ENCODE measurements at places on chromosomes 16 and 17. TPM values are rescaled to one million over a fixed set of nuclear protein-coding genes. Genes with fewer than 3 reads are reported as not detected.

The RAB26 gene
- 15.7 TPM for total RNA-seq

The TMEM114 gene
- total RNA-seq = not detected

The ASPSCR1 gene
- 33.1 TPM for total RNA-seq

The OTOA gene
- total RNA-seq = 0.25 TPM

The KRTAP3-3 gene
- total RNA-seq = not detected

The MYCBPAP gene
- 2.4 TPM for total RNA-seq

The PERCC1 gene
- total RNA-seq = not detected

The WFIKKN1 gene
- 1.6 TPM for total RNA-seq

The DHRS7B gene
- total RNA-seq = 34.0 TPM

The PRAC1 gene
- 32.2 TPM for total RNA-seq

The RBFOX1 gene
- 4.1 TPM for total RNA-seq

The CD19 gene
- 0.38 TPM for total RNA-seq

The RNU2-1 gene
- 3,750 TPM for total RNA-seq

The ABAT gene
- 25.5 TPM for total RNA-seq

The HNF1B gene
- 21.1 TPM for total RNA-seq

The PPP1R27 gene
- total RNA-seq = 0.52 TPM

The UTS2R gene
- not detected for total RNA-seq

The GP1BA gene
- not detected for total RNA-seq

The KRTAP9-2 gene
- total RNA-seq = not detected
